ENCODE measurements at places on chromosomes 5 and 9. TPM values are rescaled to one million over a fixed set of nuclear protein-coding genes. Genes with fewer than 3 reads are reported as not detected.

DNA sequence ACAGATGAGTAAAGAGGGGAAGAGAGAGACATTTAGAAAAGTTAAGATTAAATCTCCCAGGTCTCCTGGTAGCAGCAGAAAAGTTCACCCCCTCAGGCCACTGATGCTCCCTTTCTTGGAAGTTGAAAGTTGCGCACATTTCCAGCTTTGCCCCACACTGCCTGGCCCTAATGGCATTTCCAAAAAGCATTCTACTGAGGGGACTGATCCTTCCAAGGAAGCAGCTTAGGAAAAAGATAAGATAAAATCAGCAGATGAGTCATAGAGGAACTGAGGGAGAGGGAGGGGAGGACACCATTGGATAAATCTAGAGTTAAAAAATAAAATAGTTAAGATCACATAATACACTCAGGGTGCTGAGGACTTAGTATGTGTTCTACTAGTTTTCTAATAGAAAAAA is 67.6 kb upstream of the SLC12A2 start:
- H3K36me3 ChIP-seq, result peaks cover 1% of the 10 kb centered on the region
- no peak overlapping the region for H3K27ac ChIP-seq
- no peaks in the 10 kb centered on the region for H3K4me1 ChIP-seq
- H3K27me3 ChIP-seq, result no peaks in the 10 kb centered on the region
- H3K4me3 ChIP-seq, result no peak overlapping the region

- no peaks in the 10 kb centered on the region for H3K27me3 ChIP-seq
- no peaks in the 10 kb centered on the region for H3K36me3 ChIP-seq
- no peak for DNase-seq
- peaks cover 11% of the 10 kb centered on the region for H3K4me1 ChIP-seq
- no peak overlapping the region for H3K4me3 ChIP-seq
These were observed 455.1 kb downstream of the EFNA5 start for GRCh38 chr5:107215611-107216010.

- H3K36me3 ChIP-seq, result no peaks in the 10 kb centered on the region
- no peaks in the 10 kb centered on the region for H3K27me3 ChIP-seq
- no peak overlapping the region for H3K27ac ChIP-seq
- DNase-seq, result no peak
- no peak overlapping the region for H3K4me3 ChIP-seq
These were observed 4.2 kb upstream of the ZNF346 start for GRCh38 chr5:177018341-177018740.

DNA sequence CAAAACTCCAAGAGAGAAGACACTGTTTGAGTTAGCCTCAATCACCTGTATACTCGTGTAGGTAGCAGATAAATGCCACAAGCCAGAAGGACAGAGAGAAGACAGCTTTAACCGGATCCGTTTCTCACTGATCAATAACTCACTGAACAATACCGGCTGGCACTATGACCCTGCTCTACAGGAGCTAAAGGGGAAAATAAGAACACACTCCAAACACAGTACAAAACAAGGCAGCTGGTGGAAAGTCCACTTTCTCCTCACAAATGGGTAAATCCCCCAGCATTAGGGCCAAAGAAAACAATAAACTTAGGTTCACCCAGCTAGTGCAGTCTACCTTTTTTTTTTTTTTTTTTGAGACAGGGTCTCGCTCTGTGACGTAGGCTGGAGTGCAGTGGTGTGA is 169.4 kb downstream of the CRB2 start:
- H3K27me3 ChIP-seq, result no peaks in the 10 kb centered on the region
- no peaks in the 10 kb centered on the region for H3K4me1 ChIP-seq
- H3K27ac ChIP-seq, result no peak overlapping the region
- no peak overlapping the region for H3K4me3 ChIP-seq

GRCh38 chr9:131609099-131609830 is 63.9 kb downstream of the PRRT1B start:
- peaks cover 35% of the 10 kb centered on the region for H3K4me1 ChIP-seq
- no peak for DNase-seq
- peaks cover 23% of the 10 kb centered on the region for H3K36me3 ChIP-seq
- H3K27me3 ChIP-seq, result no peaks in the 10 kb centered on the region
- peak overlapping the region; percentile 90 for H3K27ac ChIP-seq
- peak overlapping the region; percentile 54 for H3K4me3 ChIP-seq

GRCh38 chr9:107180206-107180605 is 102.9 kb upstream of the RAD23B start:
- peaks cover 7% of the 10 kb centered on the region for H3K36me3 ChIP-seq
- no peak for DNase-seq
- H3K4me3 ChIP-seq, result no peak overlapping the region
- H3K27ac ChIP-seq, result no peak overlapping the region

DNA sequence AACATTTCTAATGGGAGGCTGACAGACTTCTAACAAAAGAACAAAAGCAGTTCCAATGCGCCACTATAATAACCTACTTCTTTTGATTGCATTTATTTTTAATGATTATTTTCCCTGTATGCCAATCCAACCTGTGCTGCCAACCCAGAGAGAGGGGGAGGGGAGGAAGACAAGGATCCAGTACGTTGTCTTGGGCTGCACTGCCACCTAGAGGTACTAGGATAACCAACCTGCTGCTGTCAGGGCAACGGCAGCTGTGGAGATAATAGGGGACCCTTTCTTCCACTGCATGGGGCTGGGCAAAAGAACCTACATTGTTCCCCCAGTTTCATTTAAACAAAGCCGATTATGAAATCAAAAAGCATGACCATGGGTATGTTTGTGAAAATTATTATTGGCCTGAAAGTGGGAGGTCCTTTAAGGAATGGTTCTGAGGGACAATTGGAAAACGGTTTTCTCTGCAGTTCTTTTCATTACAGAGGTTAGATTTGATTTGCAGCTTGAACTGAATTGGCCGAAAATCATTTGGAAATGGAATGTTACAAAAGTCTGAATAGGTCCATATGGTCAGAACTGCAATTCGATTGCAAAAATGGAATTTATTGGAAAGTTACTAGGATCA is 101.3 kb downstream of the RASEF start:
- H3K27me3 ChIP-seq, result peaks cover 34% of the 10 kb centered on the region
- H3K4me1 ChIP-seq, result no peaks in the 10 kb centered on the region
- H3K36me3 ChIP-seq, result no peaks in the 10 kb centered on the region
- peak; percentile 86 for DNase-seq

- DNase-seq, result no peak
- no peaks in the 10 kb centered on the region for H3K4me1 ChIP-seq
- H3K4me3 ChIP-seq, result no peak overlapping the region
- H3K36me3 ChIP-seq, result no peaks in the 10 kb centered on the region
- no peak overlapping the region for H3K27ac ChIP-seq
These were observed 172.6 kb upstream of the PPP2R2B start for GRCh38 chr5:147051193-147051592.

- peaks cover 45% of the 10 kb centered on the region for H3K36me3 ChIP-seq
- peaks cover 57% of the 10 kb centered on the region for H3K4me1 ChIP-seq
- no peak for DNase-seq
- H3K27ac ChIP-seq, result peak overlapping the region; percentile 72
- H3K4me3 ChIP-seq, result no peak overlapping the region
These were observed 46.8 kb downstream of the LHFPL2 start for GRCh38 chr5:78601559-78602314.

GRCh38 chr9:131728961-131729360 is 10.9 kb downstream of the RAPGEF1 start:
- DNase-seq, result no peak
- no peak overlapping the region for H3K4me3 ChIP-seq
- H3K4me1 ChIP-seq, result peaks cover 72% of the 10 kb centered on the region
- peak overlapping the region; percentile 73 for H3K27ac ChIP-seq
- no peaks in the 10 kb centered on the region for H3K36me3 ChIP-seq

Gene FOXD4
- 0.43 TPM for total RNA-seq

Gene IZUMO3
- total RNA-seq, result not detected

Gene ZFP37
- 7.0 TPM for total RNA-seq

Data from osteocyte (in vitro differentiated cells).